CD8-positive, alpha-beta memory T cell (primary cell): ENCODE measurements at places on chromosomes 16 and 17.

DNA sequence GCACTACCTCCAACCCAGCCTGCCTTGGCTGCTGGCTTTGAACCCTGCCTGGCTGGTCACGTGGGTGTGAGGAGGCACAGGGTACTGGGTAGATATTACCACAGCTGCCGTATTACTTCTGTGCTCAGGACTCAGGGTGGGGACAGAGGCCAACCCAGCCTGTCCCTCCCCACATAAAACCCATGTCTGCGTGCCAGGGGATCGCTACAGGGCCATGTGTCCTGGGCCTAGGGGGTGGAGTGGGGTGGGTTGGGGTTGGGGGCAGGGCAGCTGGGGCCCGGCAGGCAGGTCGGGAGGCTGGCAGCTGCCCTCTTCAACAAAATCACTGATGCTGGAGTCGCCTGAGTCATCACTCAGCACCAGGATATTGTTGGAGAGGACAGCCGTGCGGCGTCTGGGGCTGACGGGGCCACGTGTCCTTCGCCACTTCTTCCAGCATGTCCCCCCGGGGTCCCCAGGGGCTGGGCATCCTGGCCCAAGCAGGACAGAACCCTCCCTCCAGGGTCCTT, 39.7 kb upstream of the PVALEF start:
- DNase-seq = no peak

DNA sequence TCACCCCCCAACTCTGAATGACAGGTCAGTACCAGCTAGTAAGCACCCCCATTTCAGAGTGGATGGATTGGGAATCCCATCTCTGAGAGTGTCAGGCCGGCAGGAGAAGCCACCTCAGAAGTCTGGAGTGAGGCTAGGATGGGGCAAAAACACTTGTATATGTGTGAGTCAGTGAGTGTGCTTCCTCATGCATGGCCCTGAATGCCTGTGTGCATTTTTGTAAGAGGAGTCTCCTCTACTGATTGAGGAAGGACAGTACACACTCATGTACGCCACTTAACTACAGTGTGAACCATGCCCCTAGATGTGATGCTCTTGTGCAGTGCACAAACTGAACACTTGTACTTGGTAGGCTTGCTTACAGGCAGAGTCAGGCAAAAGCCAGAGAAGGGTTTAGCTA, 22.3 kb upstream of the NAGS start:
- no peak for DNase-seq

DNA sequence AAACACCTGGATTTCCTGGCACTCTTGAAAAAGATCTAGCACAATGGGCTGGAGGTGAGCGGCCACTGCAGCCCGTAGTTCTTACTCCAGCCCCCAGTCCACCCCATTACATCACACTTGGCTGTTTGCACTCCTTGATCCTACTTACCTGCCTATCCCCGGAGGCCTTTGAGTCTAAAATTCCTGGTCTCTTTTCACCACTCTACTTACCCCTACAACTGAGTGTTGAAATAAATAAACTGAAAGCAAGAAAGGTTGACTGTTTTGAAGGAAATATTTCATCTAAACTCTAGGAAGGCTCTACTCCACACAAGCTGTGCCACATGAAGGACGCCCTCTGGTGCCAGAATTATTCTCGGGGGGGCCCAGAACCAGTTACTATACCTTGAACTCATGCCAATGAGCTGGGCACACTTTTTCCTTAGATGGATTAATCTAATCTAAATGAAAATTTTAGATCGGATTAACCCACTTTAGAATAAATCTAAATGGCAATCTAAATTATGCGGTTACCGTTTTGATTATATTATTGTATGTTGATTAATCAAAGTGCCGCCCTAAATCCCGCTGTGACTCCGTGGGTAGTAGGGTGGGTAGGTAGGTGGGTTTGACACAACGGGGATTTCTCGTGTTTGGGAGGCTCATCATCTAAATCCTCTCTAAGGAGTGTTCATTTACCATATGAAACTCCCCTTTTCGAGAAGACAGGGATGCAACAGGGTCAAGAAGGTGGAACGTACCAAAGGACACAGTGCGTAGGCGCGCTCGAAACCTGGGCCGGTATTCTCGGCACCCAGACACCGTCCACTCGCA, 651 bp upstream of the EIF1 start:
- DNase-seq = peak; percentile 76

GRCh38 chr16:57637424-57637823, 9.0 kb downstream of the ADGRG1 start:
- no peak for DNase-seq

GRCh38 chr16:19363740-19364139, 53.9 kb upstream of the TMC5 start:
- no peak for DNase-seq

GRCh38 chr17:78812855-78813254, 27.8 kb downstream of the USP36 start:
- no peak for DNase-seq

DNA sequence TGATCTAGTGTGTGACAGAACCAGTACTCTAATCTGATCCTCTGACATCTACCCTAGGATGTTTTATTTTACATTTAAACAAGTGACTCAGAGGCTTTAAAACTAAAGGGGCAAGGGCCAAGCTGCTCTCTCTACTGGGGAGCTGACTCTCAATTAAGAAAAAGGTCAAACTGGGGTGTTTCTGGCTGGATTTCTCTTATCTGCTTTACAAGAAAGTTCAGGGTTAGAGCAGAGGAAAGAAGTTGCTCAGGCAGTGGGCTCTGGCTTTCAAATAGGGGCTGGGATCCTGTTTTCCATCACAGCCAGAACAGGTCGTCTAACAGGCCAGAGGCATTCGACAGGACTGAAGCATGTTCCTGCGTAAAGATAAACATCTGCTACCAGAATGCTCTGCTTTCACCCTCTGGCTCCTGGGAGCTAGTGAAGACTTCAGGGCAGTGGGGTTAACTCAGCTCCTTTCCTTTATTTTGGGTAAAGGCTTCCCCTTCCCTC, 8.5 kb downstream of the MMP28 start:
- no peak for DNase-seq

DNA sequence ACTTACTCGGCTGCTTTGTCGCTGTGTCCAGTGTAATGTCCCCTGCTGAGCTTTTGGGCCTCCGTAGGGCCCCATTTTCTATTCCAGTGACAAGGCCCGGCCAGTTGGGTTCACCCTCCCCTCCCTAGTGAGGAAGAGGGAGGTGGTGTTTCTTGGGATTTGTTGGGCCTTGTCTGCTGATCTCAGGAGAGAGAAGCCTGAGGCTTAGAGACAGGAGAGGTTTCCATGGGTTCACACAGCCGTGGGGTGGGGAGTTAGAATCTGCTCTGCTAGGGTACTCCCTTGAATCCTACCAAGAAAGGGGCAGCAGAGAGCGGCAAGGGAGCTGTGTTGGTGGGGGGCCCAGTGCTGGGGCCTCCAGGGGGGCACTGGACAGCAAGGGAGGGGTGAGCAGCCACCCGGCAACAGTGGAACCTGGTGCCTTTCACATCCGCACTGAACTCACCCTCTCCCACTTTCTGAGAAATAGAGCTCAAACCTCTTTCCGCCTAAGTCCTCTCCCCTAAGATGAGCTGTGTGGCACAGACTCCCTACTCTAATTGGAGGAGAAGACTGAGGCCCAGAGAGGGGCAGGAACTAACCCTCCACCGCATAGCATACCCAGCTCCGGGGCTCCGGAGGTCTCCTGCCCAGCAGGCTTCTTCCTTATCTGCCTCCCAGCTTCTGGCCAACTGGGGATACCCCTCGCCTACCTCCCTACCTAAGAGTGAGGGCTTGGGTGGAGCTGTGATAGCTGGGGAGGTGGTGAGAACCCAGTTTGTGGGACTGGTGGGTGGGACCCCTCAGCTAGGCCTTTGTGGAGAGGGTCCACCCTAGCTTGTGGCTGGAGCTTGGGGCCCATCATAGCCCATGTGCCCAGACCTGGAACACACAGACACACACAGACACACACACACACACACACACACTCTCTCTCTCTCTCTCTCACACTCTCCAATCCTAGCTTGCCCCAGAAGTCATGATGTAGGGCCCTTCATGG, 6.8 kb downstream of the TBKBP1 start:
- no peak for DNase-seq

- no peak for DNase-seq
Measured at GRCh38 chr16:54657058-54657708, 273.5 kb upstream of the IRX5 start.

GRCh38 chr17:40323391-40324381, 14.7 kb downstream of the RARA start:
- peak; percentile 84 for DNase-seq

GRCh38 chr17:75225016-75225415, 19.5 kb downstream of the NUP85 start:
- DNase-seq = no peak

- DNase-seq = peak; percentile 8
Measured at GRCh38 chr16:88769617-88770460, 15.2 kb downstream of the PIEZO1 start.

- DNase-seq = peak; percentile 37
Measured at GRCh38 chr16:56858374-56858773, 6.6 kb upstream of the SLC12A3 start.

- no peak for DNase-seq
Measured at GRCh38 chr16:97822-98221, 19.8 kb downstream of the MPG start.

GRCh38 chr16:50154420-50154950, 1.4 kb downstream of the TENT4B start:
- no peak for DNase-seq

- DNase-seq = no peak
Measured at GRCh38 chr17:44492706-44493272, 10.4 kb downstream of the GPATCH8 start.

DNA sequence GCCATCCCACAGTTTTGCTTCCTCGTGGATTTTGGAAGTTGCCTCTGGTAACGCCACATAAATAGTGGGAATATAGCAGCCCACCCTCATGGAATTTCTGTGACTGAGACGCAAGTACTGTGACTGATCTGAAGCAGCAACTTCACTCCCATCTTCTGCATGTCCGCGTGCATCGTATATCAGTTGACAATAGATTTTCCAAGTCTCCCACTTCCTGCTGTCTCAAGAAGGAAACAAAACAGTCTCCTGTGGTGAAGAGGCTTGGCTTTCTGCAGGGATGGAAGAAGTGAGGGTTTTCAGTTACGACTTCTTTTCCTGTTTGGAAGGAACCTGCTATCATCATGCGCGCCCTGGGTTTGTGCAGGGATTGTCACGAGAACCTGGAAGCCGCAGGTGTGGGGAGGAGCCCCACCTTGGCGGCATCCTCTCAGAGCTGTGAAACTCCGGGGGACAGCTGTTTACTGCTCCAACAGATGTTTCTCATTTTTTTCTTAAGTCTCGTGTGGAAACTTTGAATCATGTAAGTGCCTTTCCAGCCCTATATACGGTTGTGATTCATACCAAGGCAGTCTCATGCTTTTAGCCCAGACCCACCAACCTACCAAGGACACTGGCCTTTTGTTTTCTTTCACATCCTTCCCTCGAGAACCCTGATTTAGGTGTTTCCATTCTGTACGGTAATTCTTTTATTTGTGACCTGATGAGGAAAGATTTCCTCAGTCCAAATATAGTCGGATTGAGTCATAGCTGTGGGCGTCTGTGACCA, 57.5 kb downstream of the WIPI1 start:
- DNase-seq = no peak

DNA sequence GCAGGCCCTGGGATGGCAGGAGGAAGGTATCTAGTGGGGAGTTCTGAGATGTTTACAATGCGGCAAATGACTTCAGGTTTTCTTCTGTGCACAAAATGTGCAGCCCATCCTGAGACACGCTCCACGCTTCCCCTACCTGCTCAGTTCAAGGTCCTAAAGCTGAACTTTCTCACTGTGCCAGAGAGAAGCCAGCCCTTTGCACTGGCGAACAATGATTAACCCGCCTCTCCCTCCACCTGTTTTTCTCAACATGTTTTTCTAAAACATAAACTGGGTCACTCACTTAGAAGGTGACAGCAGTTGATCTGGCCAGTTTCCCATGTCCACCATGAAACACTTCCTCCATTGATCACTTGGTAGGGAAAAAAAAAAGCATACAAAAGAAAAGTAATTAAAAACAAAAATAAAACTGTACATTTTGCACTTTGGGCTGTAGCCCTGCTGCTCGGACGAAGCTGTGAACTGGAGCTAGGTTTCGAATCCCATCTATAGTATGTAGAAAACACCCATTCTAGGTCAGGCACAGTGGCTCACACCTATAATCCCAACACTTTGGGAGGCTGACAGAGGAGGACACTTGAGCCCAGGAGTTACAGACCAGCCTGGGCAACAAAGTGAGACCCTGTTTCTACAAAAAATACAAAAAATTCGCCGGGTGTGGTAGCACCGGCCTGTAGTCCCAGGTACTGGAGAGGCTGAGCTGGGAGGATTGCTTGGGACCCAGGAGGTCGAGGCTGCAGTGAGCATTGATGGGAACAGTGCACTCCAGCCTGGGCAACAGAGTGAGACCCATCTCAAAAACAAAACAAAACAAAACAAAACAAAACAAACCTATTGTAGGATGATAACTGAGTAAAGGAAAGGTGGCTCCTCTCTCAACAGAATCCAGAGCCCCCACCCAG, 6.1 kb upstream of the G6PC1 start:
- DNase-seq = no peak

- no peak for DNase-seq
Measured at GRCh38 chr17:58515286-58515685, 848 bp upstream of the MTMR4 start.

- DNase-seq = no peak
Measured at GRCh38 chr17:73863761-73864535, 219.7 kb upstream of the SDK2 start.

DNA sequence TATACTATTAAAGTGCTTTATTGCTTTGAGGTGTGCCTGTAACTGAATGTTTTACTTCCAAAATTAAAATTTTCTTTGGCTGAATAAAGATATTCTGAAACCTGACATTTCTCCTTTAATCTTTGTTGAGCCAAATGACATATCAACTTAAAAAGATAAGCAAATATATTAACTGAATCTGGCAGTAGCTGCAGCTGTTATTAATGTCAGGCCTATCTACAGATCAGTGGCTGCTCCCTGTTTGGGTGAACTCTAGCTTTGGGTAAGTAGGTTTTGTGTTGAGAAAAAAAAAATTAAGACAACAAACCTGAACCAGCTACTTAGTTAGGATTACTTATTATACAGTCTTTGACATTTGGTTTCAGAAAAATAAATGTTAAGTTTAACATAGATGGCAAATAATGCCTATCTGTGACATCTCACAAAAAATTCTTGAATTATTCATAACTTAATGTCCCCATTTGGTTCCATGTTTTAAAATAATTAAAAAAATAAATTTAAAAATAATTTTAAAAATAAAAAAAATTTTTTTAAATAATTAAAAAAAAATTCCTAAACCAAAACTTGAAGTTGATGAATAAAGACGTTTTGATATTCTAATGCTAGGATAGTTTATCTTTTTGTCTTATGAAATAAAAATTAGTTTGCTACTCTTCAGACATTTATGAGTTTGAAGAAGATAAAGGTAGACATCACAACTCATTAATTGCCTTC, 19.8 kb downstream of the CPD start:
- no peak for DNase-seq

DNA sequence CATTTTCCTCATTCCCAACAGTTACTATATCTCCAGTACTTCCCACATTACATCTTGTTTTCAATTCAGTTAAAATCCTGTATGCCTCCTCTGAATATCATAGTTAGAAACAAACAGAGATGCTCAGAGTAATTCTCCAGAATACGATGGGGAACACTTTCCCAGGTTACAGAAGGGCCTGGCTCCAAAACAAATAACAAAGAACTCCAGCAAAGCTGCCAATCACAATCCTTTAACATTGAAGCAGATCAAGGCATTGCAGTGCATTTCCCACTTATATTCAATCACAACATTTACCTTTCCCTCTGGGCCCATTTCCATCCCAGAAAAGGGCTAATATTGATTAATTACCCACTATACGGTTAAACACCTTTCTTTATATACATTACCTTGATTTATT, 29.4 kb upstream of the PMFBP1 start:
- no peak for DNase-seq

GRCh38 chr17:74442670-74443515, 11.0 kb downstream of the GPRC5C start:
- no peak for DNase-seq
